Fibroblast of skin of right biceps (primary cell): ENCODE measurements at places on chromosomes 6 and 20.

- DNase-seq: peak; percentile 24
These were observed 311.9 kb upstream of the CITED2 start for GRCh38 chr6:139686308-139686707.

GRCh38 chr6:33313105-33313708 is 671 bp downstream of the TAPBP start:
- DNase-seq: peak; percentile 28

DNA sequence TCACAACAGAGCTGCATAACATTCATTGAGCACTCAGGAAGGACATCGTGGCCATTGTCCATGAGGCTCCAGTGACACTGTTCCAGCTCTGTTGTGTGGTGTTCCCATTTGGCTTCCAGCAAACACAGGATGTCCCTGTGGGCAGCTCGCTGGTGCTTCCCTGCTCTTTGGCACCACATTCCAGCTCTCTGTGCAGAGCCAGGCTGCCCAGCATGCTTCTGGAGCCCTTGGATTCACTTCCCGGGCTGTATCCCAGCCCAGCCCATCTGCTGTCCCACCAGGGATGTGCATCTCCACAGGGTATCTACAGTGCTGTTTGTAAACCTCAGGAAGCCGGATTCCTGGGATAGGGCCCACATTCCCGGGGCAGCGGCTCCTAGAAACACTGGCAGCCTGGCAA is 57.2 kb downstream of the CTCFL start:
- no peak for DNase-seq

- DNase-seq: no peak
These were observed 121.7 kb upstream of the MARCKS start for GRCh38 chr6:113735491-113735890.

GRCh38 chr6:113330636-113330946 is 526.6 kb upstream of the MARCKS start:
- DNase-seq: no peak

DNA sequence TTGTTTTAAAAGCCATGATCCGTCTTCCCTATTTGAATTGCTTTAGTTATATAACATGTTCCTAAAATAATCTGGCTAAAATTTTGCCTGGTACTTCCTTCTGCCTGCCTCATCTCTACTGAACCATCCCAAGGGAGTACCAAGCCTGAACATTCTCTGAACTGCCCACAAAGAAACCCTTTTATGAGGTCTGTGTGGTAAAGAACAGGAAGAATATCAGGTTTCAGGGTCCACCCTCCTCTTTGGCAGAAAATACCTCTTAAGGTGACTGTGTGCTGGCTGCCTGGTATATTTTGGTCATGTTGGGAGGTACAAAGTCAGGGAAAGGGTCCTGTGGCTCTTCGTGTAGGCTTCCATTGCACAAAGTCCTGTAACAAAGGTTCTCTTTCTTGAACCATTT is 574.1 kb upstream of the CHD6 start:
- DNase-seq: no peak

DNA sequence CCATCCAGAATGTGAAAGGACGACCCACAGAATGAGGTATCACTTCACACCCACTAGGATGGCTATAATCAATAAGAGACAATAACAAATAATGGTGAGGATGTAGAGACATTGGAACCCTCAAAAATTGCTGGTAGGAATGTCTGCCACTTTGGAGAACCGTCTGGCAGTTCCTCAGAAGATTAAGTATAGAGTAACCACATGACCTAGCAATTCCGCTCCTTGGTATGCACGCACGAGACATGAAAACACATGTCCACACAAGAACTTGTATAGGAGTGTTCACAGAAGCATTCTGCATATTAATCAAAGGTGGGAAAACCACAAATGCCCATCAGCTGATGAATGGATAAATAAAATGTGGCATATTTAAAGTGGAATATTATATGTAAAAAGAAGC is 100.6 kb downstream of the IRF4 start:
- no peak for DNase-seq

- peak; percentile 80 for DNase-seq
These were observed 24.1 kb downstream of the ALDH8A1 start for GRCh38 chr6:134925800-134926199.

- DNase-seq: peak; percentile 19
These were observed 216.7 kb downstream of the ZDHHC14 start for GRCh38 chr6:157597461-157598312.

DNA sequence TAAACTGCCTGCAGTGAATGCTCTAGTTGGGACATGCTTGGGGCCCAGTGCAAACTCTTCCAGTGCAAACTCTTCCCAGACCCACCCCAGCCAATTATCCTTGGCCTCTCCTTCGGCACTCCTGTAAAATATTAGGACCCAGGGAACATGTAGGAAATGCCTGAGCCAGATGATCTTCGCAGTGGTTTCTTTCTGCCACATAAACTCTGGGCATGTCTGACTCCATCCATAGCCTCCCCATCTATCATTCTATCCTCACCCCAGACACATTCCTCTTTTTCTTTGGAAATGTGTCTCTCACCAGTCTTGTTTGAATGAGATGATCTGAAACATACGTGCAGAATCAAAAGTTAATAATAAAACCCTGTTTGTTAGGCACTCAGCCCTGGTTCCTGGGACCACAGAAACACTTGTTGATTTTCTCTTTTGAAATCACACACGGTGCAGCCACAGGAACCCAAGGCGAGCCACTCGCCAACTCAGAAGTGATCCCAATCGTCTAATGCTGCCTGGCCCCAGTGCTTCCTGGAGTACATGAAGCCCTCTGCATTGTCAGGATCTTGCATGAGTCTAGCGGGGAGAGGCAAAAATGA is 108.9 kb upstream of the CST7 start:
- DNase-seq: peak; percentile 79

GRCh38 chr20:57399587-57400155 is 8.5 kb downstream of the RBM38 start:
- DNase-seq: no peak

GRCh38 chr20:20213526-20214121 is 154.3 kb upstream of the INSM1 start:
- no peak for DNase-seq

DNA sequence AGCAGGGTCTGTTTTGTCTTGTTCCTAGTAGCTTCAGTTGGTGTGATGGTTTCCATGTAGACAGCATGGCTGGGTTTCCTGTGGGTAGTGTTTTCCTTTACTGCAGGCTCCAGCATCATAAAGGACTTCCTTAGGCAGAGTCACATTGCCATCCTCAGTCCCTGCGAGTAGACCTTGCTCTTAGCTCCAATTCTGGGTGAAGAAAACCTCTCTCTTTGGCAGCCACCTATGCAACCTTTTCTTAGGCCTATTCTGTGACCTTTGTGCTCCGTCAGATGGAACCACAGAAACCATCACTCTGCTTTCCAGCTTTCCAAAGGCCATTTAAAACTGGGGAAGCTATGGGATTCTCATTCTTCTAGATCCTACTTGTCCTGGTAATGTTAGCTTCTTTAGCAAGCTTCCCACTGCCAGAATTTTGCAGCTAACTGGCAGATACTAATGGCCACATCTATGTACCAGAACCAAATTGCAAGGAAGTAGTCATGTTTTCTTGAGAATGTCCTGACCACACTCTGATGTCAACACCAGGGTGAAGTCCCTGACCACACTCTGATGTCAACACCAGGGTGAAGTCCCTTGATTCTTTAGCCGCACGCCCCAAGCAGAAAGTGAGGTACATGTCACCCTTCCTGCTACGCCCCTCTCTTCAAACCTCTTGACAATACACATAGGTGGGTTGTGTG is 646.6 kb upstream of the HS3ST5 start:
- no peak for DNase-seq

DNA sequence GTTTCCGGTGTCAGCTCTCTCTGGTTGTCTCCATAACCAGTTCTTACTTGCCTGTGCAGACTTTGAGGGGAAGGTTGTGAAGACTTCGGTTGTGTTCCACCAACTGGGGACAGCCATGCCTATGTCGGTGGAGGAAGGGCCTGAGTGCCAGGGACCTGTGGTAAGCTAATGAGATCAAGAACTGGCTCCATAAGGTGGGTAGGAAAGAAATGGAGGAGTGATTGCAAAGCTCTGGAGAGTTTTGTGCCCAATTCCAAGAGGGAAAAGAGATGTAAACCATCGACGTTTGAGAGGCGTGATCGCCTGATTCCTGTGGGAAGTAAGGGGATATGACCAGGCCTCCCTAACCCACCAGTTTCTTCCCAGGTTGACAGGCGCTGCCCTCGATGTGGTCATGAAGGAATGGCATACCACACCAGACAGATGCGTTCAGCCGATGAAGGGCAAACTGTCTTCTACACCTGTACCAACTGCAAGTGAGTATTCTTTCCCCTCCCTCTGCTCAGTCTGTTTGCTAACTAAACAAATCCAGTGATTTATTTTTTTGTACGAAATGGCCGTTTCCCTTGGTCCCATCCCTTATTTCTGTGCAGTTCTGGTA is 893 bp downstream of the POLR1H start:
- DNase-seq: peak; percentile 34

DNA sequence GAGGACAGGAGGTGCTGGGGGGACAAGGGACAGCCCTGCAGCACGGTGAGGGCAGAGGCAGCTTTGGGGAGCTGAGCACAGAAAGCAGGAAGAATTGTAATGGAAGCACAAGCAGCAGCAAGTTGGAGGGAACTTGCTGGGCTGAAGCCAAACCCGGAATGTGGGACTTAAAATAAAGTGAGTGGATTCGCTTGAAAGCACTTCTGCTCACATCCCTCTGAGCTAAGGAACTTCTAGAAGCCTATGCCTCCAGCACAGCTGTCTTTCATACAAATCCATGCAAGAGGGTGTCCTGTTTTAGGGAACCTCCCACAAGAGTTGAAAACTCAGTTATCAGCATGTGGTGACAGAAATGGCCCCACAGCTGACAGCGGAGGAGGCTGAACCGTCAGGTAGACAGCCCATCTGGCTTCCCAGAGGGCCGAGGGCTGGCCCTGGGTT is 71.4 kb upstream of the MLN start:
- no peak for DNase-seq
